Activated naive CD4-positive, alpha-beta T cell (primary cell): ENCODE measurements at places on chromosomes 11 and 22.

- no peak for DNase-seq
Measured at GRCh38 chr11:132349811-132350733, 979.7 kb downstream of the NTM start.

DNA sequence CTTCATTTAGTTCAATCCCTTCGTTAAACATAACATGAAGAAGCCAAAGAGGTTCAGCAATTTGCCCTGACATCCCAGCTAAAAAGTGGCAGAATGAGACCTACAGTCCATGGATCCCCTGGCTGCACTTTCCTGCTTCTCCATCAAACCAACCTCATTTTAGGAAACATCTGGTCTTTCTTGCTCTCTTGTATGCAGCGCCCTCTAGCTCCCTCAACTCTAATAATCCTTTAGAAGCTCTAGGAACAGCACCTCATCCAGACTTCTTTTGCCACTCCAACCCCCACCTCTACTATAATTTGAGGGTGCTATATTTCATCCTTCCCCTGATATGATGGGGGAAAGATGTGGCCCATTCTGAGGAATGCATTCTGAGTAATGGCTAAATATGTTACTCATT is 7.4 kb downstream of the CNTF start:
- no peak for DNase-seq

DNA sequence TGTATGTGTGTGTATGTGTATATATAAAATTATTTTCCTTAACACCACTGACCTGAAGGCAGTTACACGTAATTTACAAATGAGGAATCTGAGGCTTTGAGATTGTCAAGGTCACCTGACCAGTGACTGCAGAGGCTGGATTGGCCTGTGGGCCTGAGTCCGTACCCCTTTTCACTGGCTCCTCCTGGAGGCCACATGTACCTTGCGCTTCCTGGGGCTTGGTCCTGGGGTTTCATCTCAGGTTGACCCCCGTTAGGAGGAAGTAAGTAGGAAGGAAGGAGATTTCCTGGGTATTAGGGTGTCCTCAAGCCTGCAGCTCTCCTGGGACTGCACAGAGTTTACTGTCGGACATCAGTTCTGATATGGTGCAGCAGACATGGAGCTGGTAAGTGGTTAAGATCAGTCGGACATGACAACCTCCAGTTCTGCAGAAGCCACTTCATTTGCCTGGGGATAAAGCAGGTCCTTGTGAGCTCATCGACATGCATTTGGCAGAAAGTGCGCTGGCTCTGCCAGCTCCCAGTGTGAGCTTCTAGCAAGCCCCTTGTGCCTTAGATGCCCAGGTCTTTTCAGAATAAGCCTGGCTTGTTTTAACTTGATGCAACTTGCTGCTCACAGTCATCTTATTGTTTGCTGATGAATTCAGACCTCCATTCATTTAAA is 36.6 kb downstream of the ST3GAL4 start:
- DNase-seq: no peak

GRCh38 chr22:25085930-25086901 is 113.4 kb upstream of the CRYBB3 start:
- DNase-seq: no peak

DNA sequence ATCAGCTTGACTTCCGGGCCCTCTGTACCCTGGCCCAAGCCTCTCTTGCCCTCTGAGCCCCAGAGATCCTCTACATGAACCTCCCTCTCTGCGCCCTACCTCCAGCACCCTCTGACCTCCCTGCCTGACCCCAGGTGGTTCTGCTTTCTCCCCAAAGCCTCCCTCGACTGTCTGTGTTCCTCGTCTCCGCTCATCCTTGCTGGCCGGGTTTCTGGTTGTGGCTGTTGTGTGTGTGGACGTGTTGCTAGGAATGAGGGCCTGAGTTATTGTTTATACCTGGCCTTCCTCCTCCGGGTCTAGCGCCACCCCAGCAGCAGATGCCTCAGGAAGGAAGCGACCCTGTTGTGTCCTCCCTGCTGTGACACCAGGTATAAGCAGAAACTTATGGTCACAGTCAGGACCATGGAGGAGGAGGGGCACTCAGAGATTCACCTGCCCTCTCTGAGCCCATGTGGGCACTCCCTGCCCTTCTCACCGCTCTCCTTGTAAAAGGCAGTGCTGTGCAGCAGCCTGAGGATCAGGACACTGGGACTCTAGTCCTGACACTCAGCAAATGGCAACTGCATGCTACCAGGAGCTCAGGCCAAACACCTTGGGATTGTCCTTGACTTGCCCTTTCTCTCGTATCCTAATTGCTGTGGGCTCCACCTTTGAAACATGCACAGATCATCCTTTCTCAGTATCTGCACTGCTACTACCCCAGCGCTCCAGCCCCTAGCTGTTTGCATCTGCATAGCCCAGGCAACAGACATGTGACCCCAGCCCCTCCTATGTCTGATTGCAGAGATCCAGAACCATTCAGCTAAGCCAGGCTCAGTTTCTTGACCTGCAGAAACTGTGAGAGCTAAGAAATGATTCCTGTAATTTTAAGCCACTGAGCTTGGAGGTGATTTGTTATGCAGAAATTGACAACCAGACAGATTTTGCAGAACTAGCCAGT is 140.1 kb downstream of the ST3GAL4 start:
- no peak for DNase-seq

DNA sequence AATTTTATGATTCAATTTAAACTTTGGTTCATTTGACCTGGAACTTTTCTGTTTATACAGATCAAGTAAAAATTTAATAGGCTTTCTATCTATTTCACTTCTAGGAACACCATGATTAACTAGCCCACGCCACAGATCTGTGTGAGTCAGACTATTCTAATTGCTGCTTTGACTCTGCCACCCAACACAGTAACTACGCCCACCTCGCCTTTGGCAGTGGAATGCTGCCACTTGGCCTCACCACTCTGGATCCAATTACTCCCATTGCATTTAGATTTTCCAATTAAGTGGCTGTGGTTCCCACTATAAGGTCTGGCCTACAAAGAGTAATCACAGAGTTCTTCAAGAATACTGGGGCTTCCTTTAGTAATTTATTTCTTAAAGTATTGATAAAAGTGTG is 46.6 kb upstream of the LIN7C start:
- DNase-seq: no peak

DNA sequence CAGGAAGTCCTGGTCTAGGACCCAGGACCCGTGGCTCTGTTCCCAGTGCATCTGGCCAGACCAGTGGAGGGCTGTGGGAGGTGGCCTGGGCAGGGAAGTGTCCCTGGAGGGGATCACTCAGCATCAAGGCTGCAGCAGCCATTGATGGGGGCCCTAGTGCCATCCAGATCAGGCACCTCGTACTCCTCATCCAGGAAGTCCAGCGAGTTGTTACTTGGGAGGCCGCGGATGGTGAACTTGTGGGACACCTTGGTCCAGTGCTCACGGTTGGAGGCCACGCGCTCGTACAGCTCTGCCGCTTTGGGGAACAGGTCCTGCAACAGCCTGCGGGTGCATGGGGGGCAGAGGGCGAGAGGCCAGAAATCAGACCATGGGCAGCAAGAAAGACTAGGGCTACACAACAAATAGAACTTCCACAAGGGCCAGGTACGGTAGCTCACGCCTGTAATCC is 96.9 kb downstream of the PDE2A start:
- no peak for DNase-seq

GRCh38 chr11:135073381-135073780 is 661.3 kb upstream of the B3GAT1 start:
- no peak for DNase-seq

DNA sequence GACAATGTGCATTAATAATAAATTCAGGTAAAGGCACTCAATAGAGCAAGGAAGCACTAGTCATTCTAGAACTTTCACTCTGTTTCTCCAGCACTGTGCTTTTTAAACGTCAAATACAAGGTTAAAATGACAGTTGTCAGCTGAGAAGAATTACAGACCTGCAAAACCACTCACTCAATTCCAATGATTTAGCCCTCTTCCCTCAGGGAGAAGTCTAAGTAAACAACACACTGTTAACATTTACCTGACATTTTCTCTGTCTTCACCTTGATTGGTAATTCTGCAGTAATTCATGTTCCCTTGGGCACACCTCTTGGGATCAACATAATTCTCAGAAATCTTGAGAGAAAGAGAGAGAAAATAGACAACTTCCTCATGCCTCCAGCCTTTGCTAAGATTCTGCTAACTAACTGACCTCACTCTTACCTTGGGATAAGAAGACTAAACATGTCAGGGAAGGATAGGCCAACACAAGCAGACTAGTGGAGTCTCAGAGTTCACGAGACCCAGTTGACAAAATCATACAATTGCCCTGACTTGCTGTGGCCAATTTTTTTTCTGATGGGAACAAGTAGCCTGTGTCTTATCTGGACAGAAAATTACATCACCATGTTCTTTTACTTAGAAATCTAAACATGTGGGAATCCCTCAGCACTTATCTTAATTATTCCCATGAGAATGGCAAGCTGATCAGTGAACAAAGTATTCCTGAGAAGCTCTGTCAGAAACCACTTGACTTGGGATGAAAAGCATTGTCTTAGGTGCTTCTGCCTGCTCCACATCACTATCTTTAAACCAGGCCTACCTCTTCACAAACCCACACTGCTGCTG is 516.8 kb upstream of the FAT3 start:
- DNase-seq: no peak

DNA sequence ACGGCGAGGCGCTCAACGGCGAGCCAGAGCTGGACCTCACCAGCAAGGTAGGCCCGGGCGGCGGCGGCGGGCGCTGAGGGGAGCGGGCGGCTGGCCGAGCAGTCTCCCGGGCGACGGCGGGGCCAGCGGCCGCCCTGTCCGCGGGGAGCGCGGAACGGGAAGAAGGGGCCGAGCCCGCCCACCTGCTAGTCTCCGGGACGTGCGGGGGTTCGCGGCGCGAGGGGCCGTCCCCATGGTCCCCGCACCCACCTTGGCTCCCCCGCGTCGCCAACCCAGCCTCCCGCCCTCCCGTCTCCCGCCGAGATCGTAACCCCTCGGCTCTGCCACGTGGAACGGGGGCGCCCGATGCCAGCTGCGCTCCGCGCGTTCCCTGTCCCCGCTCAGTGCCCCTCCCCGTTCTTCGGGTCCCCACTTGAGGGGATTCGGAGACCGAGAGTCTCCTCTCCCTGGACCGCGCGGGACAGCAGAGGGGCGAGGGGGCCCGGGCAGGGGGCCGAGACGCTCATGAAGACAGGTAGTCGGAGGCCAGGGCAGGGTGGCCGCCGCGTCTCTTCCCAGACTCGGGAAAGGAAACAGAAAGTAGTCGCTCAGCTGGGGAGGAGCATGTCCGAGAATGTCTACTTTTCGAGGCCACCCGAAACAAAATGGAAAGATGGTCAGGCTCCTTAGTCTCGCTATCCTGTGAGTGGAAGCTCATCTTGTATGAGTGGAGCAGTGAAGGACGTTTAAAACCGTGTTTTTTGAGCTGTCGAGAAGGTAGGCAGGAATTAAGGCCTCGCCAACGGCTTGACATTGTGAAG is 557 bp downstream of the GTPBP1 start:
- DNase-seq: no peak

DNA sequence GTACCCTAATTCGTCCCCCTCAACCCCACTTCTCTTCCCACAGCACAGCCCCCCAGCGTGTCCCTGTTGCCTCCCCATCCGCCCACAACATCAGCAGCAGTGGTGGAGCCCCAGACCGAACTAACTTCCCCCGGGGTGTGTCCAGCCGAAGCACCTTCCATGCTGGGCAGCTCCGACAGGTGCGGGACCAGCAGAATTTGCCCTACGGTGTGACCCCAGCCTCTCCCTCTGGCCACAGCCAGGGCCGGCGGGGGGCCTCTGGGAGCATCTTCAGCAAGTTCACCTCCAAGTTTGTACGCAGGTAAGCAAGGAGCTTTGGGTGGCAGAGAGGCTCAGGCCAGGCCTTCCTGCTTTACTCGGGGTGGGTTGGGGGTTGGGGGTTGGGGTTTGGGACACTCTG is 12.2 kb downstream of the RCOR2 start:
- no peak for DNase-seq

- DNase-seq: no peak
Measured at GRCh38 chr11:47586098-47586855, at the start of gene FAM180B. Gene FAM180B (plus strand): TSS chr11:47586678. CDS start chr11:47586769, 91 bp downstream.

DNA sequence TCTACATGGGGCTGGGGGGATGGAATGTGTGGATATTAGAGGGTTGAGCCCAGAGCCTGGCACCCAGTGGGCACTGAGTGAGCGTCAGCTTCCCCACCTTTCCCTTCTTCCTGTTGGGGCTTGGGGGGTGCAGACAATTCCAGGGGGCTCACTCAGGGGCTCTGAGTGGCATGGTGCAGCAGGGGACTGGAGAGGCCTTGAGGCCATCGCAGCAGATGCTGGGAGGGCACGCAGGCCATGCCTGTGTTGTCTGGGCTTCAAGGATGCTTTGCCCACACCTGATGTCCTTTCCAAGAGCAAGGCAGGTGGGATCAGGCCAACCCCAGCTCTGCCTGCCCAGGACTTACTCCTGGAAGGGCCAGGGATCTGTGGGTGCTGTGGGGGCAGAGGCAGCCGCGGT is 11.2 kb upstream of the TTLL12 start:
- no peak for DNase-seq

GRCh38 chr11:12003336-12003735 is 5.1 kb downstream of the DKK3 start:
- DNase-seq: no peak

DNA sequence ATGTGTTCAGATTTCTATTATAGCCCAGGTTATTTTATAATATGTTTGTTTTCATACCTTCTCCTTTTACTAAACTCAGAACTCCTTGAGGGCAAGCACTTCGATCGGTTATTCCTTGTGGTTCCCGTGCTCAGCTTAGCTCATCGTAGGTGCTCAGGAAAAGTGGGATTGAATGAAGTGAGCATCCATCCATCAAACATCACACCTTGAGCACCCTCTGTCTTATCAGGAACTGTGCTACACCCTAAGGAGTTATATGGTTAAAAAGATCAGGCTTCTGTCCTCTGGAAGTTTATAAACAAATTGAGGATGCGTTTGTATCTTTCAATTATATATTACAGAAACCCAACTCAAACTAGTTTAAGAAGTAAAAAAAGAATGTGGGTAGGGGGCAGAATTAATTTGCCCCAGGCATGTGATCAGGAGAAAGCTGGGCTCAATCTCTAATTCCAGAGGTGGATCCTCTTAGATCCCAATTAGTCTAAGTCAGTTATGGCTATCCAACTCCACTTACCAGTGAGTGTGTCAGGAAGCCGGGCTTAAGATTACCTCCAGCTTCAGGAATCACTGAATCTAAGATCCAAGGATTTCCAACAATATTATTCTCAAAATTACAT is 59.9 kb upstream of the RRAS2 start:
- DNase-seq: no peak

DNA sequence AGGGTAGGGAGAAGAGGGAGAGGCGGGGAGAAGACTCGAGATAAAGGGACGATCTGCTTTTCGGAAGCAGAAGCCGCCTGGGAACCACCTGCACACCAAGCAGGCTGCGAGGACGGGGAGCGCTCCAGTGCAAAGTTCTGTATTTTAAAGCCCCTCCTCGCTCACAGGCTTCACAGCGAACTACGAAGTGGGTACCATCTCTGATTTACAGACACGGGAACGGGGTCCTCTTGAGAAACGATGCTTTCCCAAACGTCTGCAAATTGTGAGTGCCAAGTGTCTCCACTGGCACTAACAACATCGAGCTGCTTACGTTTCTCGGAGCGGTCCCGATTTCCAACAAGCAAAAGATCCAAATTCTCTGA is 700 bp upstream of the STX3 start:
- no peak for DNase-seq

- DNase-seq: no peak
Measured at GRCh38 chr22:25085156-25085555, 114.5 kb upstream of the CRYBB3 start.

GRCh38 chr11:36703055-36703404 is 105.0 kb upstream of the RAG2 start:
- no peak for DNase-seq

GRCh38 chr11:64331569-64332371 is 8.2 kb upstream of the CCDC88B start:
- no peak for DNase-seq
